Stimulated activated CD8-positive, alpha-beta memory T cell treated with anti-CD3 and anti-CD28 coated beads, Interleukin-12 subunit alpha, Interleukin-12 subunit beta, amount 100 ng/mL, for 4 hours (primary cell): ENCODE measurements at places on chromosomes 5 and 9.

- DNase-seq = no peak
These were observed 95.8 kb downstream of the CFAP90 start for GRCh38 chr5:7754997-7755596.

GRCh38 chr5:173972925-173973615, 15.9 kb upstream of the C5orf47 start:
- DNase-seq = peak; percentile 30

- DNase-seq = no peak
These were observed 6.5 kb upstream of the FGFR4 start for GRCh38 chr5:177080265-177080664.

- no peak for DNase-seq
These were observed 17.3 kb upstream of the EXOC3 start for GRCh38 chr5:425714-426113.

DNA sequence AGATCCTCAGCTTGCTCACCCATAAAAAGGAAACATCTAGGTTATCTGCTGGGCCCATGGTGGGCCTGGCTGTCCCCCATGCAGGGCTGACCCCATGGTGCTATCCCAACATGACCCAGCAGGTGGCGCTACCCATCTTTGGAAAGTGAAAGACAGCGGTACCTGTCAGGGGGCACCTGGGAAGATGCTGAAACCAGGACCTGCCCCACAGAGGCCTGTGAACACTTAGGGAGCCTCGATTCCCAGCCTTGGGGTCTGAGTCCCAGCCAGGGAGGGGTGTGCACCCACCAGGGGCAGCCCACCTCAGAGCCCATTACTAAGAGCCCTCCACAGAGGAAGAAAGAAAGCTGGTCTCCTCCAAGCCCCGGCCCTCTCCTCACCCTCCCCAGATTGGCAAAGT, 46.6 kb upstream of the IPPK start:
- DNase-seq = peak; percentile 56
